ENCODE measurements at places on chromosomes 12 and 14.

- DNase-seq = no peak
These were observed 64.0 kb downstream of the OSBPL8 start for GRCh38 chr12:76495556-76495955.

GRCh38 chr12:54734196-54734950, 86.2 kb upstream of the DCD start:
- no peak for DNase-seq

DNA sequence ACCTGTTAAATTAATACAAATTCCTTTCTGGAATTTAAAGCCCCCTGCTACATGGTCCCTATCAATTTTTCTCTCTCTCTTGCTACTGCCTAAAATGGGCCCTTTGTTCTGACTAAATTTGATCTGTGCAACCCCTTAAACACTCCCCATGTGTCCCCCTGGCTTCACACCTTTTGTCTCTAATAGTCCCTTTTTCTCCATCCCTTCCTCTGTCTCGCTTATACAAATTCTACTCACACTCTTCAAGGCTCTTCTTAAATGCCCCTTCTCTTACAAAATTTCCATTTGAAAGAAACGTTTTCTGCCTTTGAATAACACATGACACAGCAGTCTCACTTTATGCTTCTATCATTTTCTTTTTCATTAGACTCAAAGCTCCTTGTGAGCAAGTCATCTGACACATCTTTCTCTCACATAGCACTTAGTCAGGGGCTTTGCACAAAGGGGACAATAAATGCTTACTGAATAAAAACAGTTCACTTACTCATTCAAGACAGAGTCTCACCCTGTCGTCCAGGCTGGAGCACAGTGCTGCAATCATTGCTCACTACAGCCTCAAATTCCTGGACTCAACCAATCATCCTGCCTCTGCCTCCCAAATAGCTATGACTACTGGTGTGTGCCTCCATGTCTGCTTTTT, 41.5 kb upstream of the NR2C1 start:
- no peak for DNase-seq

DNA sequence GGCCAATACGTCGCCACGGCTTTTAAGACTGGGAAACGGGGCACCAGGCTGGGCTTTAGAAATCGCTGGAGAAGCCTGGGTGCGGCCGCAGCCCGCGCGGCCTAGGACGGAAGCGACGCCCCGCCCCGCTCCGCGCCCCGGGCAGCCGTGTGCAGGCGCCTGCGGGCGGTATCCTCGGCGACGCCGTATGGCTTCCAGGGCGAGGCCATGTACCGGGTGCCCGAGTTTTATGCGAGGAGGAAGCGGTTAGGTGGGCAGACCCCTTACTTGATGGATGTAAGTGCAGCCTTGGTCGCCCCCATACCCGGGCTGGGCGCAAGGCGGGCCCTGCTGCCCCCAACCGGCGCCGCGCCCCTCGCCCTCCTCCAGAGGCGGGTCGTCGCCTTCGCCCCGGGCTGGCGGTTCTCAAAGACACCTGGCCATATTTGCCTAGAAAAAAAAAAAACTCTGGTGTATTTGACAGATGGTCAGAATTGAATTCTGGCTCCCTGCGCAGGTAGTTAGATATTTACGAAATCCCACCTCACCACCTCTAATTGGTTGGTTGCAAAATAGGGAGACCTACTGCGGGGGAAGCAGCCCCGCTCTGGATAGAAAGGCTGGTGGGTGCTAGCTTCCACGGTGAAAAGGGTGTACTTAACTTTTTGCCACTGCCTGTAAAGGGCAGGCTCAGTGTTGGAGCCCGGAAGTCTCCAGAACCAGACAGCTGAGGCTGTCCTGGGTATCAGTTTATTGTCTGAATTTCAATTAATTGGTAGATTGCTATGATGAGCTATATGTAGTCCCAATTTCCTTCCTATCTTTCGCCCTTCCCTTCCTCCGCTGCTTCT, at the start of gene PPP1R36:
Gene PPP1R36, plus strand, starts transcription at position 171 of the 830 bp plus-strand sequence. Its CDS starts 37 bp downstream, at position 208.
- DNase-seq = peak; percentile 50

DNA sequence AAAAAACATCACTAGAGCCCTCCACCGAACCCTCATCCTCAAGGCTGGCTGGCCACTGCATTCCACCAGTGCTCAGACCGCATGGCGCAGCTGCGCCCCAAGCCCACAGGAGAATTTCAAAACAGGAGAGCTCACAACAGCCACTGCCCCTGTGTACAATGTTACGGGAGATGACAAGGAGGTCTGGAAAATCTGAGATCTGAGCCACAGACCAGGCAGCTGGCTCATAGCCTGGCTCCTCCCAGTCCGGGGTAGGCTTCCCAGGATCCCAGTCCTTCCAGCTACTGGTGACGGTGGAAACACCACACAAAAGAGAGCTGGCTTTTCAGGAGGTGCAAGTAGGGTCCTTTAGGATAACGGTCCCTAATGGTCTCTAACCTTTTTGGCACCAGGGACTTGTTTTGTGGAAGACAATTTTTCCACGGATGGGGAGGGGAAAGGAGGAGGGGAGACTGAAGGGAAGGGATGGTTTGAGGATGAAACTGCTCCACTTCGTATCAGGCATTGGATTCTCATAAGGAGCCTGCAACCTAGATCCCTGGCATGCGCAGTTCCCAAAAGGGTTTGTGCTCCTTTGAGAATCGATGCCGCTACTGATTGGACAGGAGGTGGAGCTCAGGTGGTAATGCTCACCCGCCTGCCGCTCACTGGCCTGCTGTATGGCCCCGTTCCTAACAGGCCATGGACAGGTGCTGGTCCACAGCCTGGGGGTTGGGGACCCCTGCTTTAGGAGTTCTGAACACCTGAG, 23.0 kb upstream of the NRDE2 start:
- no peak for DNase-seq

- no peak for DNase-seq
These were observed 1.6 kb downstream of the TMEM260 start for GRCh38 chr14:56581041-56581727.

DNA sequence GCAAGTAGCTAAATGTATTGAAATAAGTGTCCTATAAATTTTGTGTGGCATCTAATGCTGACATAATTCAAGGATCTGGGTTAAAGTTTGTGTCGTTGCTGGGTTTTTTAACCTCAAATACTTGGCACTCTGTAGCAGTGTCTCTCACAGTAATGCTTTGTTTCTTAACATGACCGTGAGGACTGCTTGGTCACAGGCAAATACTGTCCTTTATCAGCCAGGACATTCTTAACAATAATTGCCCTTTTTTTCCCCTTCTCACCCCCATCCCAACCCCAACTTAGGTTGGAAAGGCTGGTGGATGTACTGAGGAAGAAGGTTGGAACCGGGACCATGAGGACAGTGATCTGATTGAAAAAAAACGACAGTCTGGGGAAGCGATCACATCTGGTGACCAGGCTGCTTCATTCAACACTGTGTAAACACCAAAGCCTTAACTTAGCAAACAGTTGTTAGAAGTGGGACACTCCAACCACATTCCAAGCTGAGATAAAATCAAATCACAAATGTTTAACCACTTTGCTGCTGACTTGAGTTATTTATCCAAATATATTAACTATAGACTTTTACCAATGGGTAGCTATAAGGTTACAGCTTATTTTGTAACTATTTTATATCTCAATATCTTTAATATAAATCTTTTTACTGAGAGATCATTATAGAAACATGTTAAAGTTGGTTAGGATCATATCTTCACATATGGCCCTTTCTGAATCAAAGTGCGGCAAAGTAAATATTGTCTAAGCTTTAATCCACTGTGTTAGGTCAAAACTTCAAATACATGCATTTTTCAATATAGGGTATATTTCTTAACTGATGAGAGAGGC, 48.2 kb downstream of the FOXA1 start:
- DNase-seq = no peak

GRCh38 chr12:74963867-74964331, 245.7 kb downstream of the KCNC2 start:
- DNase-seq = no peak

GRCh38 chr12:56758728-56759262, 4.3 kb upstream of the HSD17B6 start:
- DNase-seq = no peak

- DNase-seq = no peak
These were observed 144.5 kb downstream of the TGFB3 start for GRCh38 chr14:75837151-75837787.

GRCh38 chr12:66129934-66130266, 650 bp downstream of the LLPH start:
- DNase-seq = peak; percentile 35

DNA sequence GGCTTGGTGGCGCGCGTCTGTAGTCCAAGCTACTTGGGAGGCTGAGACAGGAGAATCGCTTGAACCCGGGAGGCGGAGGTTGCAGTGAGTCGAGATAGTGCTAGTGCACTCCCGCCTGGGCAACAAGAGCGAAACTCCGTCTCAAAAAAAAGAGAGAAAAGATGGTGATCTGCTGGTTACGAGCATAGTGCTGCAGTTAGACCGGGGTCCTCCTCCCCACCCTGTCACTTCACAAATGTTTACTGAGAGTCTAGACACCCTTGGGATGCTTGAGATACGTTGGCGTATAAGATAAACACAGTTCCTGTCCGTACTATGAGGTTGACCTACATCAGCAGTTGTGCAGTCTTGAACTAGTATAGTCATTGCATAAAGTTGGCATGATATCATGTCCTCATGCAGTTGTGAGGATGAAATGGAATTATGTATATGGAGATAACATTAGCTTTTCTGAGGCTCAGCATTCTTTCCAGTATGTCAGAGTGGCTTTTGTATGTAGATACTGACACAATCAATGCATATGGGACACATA, 787 bp downstream of the ACAD10 start:
- DNase-seq = no peak

DNA sequence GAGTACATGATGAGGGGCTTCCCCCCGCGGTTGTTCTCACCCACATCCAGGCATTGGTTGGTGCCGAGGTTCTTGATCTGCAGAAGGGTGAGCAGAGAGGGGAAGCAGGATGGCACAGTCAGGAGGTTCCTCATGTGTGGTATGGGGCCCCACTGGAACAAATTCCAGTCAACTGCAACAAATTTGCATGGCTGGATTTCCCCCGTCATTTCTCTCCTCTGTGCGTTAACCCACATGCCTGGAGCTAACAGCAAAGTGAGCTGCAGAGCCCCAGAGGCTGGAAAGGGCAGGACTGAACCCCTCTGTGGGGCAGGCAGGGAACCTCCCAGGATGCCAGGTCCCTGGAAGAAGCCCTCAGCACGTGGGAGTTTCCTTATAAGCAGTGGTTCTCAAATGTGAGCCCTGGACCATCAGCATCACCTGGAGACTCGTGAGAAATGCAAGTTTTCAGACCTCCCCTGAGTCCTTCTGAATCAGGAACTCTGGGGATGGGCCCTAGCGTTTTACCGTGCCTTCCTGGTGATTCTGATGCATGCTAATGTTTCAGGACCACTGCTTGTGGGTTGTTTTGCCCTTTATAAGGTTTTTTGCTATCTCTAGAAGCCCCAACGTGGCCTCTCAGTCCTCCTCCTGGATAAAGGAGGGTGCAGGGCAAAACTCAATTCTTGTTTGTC, 11.0 kb upstream of the CELA1 start:
- no peak for DNase-seq

DNA sequence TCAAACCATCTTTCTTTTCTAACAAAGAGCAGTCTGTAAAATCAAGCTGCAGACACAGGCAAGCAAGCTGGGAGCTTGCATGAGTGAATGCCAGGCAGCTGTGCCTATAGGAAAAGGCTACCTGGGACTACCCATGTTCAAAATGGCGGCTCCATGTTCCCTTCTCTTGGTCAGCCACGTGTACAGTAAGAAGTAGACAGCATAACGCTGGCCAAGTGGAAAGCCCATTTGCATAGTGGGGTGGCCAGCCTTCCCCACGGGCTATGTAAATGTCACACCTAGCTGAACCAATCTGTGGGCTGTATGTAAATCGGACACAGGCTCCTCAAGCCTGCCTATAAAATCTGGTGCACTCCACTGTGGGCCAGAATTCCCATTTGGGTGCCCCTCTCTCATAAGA, 117.1 kb downstream of the SYT10 start:
- DNase-seq = no peak

- DNase-seq = no peak
These were observed 28.5 kb downstream of the FOS start for GRCh38 chr14:75306927-75307699.

- no peak for DNase-seq
These were observed 5.4 kb upstream of the CCDC177 start for GRCh38 chr14:69580009-69580577.

DNA sequence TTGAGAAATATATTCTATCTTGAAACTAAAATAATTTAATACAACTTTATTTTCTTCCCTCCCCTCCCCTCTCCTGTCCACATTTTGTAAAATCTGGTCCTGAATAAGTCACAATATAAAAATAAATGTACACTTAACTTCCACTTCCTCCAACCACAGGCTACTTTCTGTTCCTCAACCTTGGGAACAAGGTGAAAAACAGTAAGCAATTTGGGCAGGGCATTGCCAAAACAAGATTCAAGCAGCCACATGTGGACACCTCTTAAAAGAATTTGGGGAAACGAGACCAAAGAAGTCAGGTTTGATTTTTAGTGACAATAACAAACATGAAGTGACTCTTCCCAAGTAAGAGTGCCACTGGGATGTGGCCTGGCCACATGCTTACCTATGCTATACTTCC, 115.7 kb downstream of the PTPRQ start:
- DNase-seq = no peak

DNA sequence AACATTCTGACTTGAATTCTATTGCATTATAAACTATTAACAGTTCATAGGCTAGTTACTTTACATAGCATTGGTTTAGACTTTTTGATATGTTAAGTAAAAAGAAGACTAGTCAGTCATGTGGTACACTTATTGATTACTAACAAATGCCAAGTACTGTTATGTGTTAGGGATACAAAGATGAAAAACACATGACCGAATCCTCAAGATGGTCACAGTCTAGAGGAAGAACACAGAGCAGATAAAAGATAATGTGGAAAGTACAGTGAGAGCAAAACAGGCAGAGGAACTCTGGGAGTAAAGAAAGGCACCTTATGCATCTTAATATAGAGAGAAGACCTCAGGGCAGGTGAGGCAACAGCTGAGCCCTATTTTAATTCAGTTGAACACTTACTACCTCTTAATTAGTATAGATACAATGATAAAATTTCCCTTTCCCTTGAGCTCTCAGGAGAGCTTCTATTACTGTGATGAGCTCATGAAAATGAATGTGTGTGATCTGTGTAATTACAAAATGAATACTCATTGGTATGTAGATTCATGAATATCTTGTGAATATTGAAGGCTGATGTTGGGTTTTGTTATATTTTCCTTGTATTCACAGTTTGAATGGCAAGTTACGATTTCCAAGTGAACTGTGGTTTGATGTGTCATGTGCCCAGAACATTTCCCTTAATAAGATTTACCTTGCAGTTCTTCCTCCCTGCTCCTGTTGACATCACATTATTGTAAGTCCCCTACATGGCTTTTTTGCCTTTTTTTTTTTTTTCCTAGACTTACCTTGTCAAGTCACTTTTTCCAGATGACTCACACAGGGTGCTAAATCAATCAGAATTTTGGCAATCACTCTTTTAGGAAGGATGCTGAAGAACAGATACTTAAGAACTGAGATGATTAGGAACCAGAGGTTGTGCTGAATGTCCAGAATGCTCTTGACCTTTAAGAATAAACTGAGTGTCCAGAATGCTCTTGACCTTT, 29.5 kb upstream of the MSRB3 start:
- no peak for DNase-seq

- DNase-seq = no peak
These were observed 146.7 kb downstream of the TSPAN9 start for GRCh38 chr12:3223601-3224529.

- no peak for DNase-seq
These were observed 654 bp upstream of the SUPT16H start for GRCh38 chr14:21384494-21384851.

- no peak for DNase-seq
These were observed 27.1 kb upstream of the LUM start for GRCh38 chr12:91138337-91138920.
